ENCODE measurements at places on chromosomes 16 and 17. TPM values are rescaled to one million over a fixed set of nuclear protein-coding genes. Genes with fewer than 3 reads are reported as not detected.

The C17orf67 gene
- 0.91 TPM for total RNA-seq

The EME1 gene
- 4.0 TPM for total RNA-seq

The GRN gene
- 556 TPM for total RNA-seq

The CDH13 gene
- 175 TPM for total RNA-seq

The EEF2K gene
- total RNA-seq: 25.3 TPM

The CLDN7 gene
- total RNA-seq: 0.65 TPM

The EXOC7 gene
- 92.7 TPM for total RNA-seq

The LCMT1 gene
- total RNA-seq: 90.4 TPM

The ADAP2 gene
- 3.3 TPM for total RNA-seq

The PRKCB gene
- 0.07 TPM for total RNA-seq

The TPSB2 gene
- total RNA-seq: not detected

The TAC4 gene
- total RNA-seq: not detected

The CRYBA1 gene
- total RNA-seq: not detected

The NUFIP2 gene
- 52.5 TPM for total RNA-seq

The INTS2 gene
- 13.3 TPM for total RNA-seq

The ITPRIPL2 gene
- total RNA-seq: 71.8 TPM

The KRT25 gene
- not detected for total RNA-seq

The PRR29 gene
- total RNA-seq: 0.20 TPM

The ZP2 gene
- not detected for total RNA-seq

The CRYM gene
- 0.63 TPM for total RNA-seq

The TMEM132E gene
- 0.07 TPM for total RNA-seq

The ITGA2B gene
- total RNA-seq: 0.30 TPM

The ATP1B2 gene
- 0.07 TPM for total RNA-seq

The ASIC2 gene
- 0.07 TPM for total RNA-seq

The TBC1D24 gene
- total RNA-seq: 28.8 TPM

The CCDC40 gene
- total RNA-seq: 1.9 TPM

The ZNF23 gene
- total RNA-seq: 8.4 TPM

The TP53TG3F gene
- total RNA-seq: not detected

The OR3A2 gene
- 0.20 TPM for total RNA-seq

The AURKB gene
- total RNA-seq: 5.5 TPM

The SPATA22 gene
- total RNA-seq: 0.13 TPM

The SPAG5 gene
- total RNA-seq: 6.0 TPM

The ASPA gene
- total RNA-seq: 0.07 TPM

The MPV17L gene
- total RNA-seq: 0.78 TPM

The CACNA1G gene
- 0.59 TPM for total RNA-seq
